ENCODE measurements at places on chromosomes 1 and 21.

DNA sequence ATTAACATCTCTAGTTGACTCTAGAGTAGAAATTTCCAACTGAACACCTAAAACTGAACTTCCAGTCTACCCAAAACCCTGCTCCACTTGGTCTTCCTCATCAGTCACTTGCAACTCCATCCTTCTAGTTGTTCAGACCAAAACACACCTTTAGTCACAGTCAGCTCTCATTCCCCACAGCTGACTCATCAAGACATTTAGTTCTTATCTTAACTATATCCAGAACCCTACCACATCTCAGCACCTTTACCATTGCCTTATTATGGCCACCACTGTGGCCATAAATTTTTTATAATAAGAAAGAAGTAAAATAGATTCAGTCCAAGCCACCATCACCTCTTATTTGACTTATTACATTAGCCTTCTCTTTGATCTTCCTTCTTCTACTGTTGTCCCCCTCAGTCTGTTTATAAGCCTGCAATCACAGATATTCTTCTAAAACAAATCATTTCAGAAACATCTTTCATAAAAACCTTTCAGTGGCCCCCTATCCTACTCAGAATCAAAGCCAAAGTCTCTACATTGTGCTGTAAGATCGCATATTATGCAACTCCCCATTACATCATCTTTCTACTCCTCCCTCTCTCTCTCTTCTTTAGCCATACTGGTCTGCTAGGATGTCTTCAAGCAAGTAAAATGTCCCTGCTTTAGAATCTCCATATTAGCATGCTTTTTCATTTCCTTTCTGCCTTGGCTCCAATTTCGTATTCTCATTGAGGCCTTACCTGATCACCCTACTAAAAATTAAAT is 275.9 kb downstream of the LRRC40 start:
- DNase-seq, result no peak

DNA sequence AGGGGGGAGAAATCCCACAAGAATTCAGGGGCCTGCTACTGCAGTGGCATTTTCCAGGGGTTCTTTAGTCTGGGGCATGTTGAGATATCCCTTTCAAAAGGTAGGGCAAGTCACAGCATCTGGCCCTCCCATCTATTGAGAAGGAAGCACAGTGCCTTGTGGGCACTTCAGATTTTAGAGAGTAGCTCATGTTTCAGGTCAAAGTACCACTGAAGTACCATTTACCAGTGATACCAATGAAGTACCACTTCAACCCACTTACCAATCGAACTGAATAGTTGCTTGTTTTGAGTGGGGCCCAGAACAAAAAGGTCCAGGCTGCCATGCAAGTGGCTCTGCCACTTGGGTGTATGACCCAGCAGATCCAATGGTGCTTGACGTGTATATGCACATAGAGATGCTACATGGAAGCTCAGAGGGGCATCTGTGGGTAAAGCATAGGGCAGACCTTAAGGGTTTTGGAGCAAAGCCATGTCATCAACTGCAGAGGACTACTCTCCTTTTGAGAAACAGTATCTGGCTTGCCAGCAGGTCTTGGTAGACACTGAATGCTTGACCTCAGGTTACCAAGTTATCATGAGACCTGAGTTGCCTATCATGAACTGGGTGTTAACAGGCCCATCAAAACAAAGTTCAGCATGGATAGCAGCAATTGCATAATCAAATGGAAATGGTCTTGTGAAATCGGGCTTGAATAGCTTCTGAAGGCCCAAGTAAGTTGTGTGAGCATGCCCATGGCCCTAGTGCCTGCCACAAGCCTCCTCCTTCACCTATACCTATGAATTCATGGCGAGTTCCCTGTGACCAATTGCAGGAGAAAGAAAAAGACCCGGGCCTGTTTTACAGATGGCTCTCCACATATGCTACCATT is 23.5 kb downstream of the PLA2G2D start:
- no peak for DNase-seq

GRCh38 chr1:78447086-78447485 is 43.7 kb upstream of the PTGFR start:
- no peak for DNase-seq

- DNase-seq, result no peak
These were observed 33.7 kb upstream of the AK4 start for GRCh38 chr1:65114322-65114721.

DNA sequence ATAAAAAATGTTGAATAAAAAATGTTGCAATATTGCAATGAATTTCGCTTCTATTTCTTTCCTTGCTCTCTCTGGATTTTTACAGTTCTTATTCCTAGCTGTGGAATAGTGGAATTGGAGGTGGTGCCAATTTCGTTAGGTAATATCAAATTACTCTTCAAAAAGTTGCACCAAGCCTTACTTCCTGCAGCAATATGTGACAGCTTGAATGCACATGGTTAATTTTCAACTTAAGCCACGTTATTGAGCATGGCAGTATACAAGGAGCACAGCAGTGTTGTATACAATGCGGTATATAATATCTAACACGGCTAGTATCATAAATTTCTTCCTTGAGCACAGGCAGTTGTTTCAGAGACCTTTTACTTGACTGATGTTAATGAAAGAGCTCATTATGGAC is 152.5 kb downstream of the NOS1AP start:
- no peak for DNase-seq

GRCh38 chr1:223717695-223718363 is 5.5 kb downstream of the CAPN2 start:
- no peak for DNase-seq

DNA sequence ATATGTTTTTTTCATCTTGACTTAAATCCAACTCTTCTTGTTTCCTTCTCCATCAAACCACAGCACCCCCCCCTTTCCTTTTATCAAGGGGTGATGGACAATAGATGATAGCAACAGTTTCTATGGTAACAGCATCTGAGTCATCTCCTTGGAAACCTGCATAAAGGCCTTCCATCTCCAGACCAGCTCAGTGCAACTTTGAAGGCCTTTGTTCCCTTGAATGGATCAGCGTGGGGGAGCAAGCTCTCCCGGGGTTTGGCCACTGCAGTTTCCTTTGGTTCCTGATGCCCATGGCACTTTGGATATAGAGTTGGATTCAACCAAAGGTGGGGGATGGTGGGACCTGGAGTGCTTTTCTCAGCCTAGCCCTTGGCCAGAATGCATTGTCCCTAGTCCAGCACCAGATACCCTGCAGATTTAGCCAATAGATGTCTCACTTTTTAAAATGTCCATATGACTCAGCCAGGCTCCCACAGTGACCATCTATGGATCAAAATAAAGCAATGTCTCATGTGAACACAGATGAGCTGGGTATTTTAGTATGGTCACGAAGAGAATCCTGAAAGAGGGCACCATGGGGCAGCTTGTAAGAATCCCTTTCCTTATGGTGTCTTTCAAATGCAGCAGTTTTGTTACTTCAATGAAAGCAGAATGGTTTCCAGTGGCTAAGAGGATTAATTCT is 127.7 kb downstream of the SPATA46 start:
- no peak for DNase-seq

GRCh38 chr1:208499601-208500000 is 255.4 kb upstream of the PLXNA2 start:
- no peak for DNase-seq

GRCh38 chr21:43893536-43894205 is 28.6 kb downstream of the AGPAT3 start:
- DNase-seq, result no peak

- no peak for DNase-seq
These were observed 10.2 kb downstream of the LY9 start for GRCh38 chr1:160806109-160806665.

- no peak for DNase-seq
These were observed 162.0 kb downstream of the RUNX1 start for GRCh38 chr21:34887105-34887442.

DNA sequence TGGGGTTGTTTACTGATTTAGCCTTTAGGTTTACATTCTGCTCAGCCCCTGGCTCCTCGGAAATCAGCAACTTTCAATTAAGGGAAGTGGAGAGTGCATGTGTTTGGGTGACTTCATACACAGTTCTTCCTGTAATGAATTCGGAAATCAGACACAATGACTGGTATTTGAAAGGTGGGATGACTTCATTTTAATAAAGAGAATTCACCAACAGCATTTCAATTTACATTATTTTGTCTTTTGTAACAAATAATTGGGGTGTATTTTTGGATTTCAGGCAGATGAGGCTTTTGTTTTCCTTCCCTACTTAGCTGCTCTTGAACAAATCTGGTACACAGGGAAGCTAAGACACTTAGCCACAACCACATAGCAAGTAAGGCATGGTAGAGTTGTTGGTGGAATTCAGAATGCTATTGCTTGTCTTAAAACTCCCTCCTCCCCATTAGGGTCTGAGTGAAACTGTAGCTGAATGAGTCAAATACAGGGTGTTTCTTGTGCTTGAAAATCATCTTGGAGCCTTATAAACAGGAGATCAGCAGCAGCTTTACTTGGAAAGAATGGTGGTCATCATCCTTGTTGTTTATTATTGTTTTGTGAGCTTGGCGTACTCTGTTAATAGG is 917 bp downstream of the STX12 start:
- no peak for DNase-seq
